Activated CD4-positive, alpha-beta T cell treated with anti-CD3 and anti-CD28 coated beads for 4 hours (primary cell): ENCODE measurements at places on chromosomes 6 and 20.

DNA sequence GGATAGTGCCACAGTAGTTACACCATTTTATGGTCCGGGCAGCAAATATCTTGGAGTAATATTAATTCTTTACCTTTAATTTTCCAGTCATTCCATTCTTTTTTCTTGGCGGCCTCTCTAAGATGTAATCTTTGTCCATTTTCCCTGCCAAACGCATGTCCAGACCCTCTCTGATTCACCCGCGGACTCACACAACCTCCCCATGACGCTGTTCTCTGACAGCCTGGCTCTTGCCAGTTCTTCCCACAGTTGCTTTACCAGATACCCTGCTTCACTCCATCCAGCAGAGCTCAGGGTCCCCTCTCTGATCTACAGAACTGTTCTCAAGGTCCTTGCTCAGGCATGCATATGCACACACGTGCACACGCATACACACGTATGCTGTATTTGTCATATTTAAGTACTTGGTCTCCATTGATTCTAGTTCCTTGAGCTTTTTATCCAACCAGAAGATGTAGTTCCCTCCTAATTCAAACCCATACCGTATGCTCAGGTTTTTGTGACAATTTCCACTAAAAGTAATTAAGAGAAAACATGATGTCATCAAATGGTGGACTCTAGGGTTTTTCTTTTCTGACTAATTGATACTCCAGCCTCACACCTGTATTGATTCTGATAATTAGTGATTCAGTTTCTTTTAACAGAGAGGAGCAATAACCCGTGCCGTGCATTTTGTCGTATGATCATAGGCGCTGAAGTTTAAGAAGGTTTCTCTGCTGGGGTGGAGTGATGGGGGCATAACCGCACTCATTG is 10.0 kb downstream of the BPHL start:
- no peak for DNase-seq

DNA sequence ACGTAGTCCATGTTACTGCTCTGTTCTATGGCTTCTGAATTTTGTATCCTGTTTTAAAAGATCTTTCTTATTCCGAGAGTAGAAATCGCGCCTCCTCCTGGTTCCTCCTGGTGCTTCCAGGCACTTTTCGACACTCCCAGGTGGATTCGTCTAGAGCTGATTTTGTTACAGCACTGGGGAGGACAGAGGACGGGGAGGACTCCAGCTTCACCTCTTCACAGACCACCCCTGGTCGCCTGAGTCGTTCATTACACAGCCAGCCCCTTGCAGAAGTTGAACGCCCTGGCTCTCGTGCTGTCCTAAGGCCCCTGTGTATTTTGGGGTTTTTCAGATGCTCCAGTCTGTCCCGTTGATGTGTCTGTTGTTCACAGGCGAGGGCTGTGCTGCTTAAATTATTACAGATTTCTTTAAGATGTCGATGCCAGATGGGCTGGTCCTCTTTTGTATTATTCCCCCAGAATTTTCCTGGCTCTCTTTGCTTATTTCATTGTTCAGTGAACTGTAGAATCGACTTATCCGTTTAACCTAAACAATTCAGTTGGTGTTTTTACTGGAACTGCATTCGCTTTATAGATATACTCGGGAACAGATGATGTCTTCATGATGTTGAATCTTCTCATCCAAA is 30.5 kb downstream of the COL20A1 start:
- no peak for DNase-seq

DNA sequence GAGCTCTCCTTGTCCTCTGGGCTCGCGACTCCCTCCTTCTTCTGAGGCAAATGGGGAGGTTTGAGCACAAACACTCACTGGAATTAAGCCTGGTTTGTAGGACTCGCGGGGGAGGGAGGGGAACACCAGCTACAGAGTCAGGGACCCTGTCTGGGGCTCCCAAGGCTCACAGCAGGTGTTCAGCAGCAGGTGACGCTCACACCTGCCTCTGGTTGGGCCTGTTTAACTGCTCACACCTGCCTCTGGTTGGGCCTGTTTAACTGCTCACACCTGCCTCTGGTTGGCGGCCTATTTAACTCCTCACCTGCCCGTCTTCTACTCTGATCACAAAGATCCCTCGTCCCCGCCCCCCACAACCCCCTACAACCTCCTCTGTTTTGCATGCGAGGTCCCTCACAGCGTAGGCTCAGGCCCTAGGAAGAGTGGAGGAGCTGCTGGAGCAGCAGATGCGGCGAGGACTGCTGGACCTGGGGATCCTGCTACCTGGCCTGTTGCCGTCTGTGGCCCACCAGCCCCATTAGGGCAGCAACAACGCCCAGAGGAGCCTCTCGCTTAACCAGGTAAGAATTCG is 181.9 kb downstream of the ERMARD start:
- no peak for DNase-seq

GRCh38 chr6:39171489-39172376 is 56.7 kb upstream of the SAYSD1 start:
- DNase-seq = no peak

DNA sequence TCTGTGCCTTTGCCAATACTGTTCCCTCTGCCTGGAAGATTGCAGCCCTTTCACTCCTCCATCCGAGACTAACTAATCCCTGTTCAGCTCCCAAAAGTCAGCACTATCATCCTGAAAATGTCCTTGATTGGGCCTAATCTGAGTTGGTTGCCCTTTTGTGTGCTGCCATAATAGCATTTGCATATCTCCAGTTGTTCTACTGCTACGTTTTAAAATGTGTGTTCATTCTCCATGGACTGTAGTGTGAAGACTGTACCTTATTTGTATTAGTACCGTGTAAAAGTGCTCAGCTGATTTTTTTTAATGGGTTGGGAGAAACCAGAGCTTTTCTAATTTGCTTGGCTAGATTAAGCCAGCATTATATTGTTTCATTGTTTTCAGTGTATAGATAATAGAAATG is 401.3 kb downstream of the LAMA2 start:
- no peak for DNase-seq

- DNase-seq = no peak
Measured at GRCh38 chr20:42041000-42041565, 422.9 kb upstream of the CHD6 start.

DNA sequence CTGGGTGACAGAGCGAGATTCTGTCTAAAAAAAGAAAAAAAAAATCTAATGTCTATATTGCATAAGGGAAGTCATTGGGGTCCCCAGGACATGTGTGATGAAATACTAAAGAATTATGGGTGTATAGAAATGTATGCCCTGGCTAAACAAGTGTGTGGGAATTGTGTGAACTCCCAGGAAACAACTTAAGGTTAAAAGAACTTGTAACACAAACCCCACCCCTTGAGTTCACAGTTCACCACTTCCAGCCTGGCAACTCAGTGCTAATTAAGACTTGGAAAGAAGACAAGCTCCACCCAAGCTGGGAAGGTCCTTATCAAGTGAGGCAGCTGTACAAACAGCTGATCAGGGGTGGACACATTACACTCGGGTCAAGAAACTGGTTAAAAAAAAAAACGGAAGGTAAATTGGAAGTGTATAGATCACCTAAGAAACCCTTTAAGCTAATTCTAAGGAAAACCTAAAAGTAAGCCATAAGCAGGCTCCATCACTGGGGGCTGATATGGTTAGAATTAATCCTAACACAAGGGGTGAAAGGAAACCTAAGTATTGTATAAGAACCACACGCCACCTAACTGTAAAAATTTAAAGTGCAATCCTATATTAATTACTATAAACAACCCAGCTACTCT is 25.2 kb downstream of the HLA-A start:
- no peak for DNase-seq

GRCh38 chr6:15268137-15268908 is 22.5 kb downstream of the JARID2 start:
- DNase-seq = no peak

GRCh38 chr6:130617658-130618057 is 209.5 kb upstream of the SMLR1 start:
- DNase-seq = no peak

DNA sequence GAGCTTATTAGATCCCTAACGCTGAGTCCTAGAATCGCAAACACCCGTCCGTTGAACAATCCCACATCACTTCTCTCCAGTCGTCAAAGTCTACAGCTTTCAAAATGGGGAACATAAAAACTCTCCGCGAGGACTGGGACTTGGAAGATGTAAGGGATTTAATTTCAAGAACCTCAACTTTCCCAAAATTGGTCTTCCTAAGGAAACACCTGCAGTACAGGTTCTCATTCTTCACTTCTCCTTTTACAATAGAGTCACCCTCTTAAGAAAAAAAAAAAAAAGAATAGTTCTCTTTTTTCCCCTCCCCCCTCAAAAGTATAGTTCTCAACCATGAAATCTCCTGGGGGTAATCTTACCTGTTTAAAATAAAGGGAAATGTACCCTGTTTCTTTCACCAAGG is 6.6 kb upstream of the ZBTB22 start:
- no peak for DNase-seq

DNA sequence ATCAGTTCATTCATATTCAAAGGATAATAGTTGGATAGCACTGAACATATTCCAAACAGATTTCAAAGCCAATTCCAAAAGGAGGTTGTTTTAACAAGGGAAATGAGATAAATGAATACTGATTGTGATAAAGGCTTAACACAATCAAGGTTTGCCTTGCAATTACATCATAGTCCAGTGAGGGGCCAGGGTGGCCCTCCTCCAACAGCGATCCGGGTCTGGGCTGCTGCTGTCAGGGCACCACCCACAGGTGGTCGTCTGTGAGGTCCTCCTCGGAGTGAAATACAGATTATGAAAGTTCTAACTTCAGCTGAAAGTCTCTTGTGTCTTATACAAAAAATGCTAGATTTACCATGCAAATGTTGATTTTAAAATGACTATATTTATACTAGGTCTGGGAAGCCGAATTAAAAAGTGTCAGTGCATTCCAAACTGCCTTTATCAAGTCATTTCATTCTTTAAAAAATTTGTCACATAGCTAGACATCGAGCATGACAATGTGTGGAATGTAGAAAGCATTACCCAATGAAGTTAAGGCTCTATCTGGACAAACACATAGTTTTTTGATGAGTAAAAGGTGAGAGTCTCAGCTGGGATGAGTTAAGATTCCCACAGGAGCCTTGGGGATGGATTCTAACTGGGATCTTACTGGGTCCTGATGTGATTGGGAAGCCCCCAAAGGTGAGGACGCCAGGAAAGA is 65.9 kb upstream of the SLC22A23 start:
- DNase-seq = no peak

GRCh38 chr20:48788486-48789072 is 39.2 kb downstream of the PREX1 start:
- no peak for DNase-seq

DNA sequence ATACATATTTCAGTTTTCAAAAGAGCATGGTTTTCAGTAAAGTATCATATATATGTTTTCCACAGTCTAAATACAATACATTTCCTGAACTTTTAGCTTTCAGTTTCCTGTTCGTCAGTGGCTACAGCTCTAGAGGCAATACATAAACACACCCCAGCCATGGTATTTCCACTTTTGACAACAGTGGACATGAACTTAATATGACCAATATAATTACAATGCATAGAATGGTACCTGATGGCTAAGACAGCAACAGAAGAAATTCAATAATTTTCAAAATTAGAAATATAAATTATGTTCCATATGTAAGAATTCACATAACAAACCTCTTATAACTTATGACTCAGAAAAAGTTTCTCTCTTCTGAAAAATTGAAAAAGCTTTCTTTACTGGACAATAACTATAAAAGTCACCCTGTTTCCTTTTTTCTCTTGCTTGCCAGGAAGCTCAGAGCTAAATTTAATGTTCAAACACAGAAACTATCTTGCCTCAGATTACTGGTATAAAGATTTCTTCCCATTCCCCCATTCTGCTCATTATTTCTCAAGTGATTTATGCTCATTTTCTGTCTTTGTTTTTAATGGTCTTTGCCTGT is 19.2 kb downstream of the FKBP5 start:
- DNase-seq = no peak

DNA sequence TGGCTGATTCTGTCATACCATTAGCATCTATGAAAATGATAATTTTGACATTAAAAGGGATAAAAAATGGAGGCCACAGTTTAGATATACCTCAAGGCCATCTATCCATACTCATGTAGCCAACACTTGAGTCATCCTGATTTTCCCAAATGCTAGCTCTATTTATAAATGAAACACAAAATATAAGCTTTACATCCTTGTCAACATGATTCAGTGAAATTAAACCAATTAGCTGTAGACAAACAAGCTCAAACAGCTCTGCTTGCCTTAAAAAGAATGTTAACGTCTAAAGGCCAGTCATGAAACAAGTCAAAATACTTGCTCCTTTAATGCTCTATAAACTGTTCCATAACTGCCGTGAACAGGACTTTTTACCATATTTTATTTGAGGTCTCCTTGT is 40.3 kb downstream of the ABRACL start:
- no peak for DNase-seq

- DNase-seq = no peak
Measured at GRCh38 chr6:29791162-29791561, 36.5 kb upstream of the HLA-G start.

- no peak for DNase-seq
Measured at GRCh38 chr6:76615395-76615794, 542.9 kb upstream of the IMPG1 start.

- DNase-seq = no peak
Measured at GRCh38 chr6:53629862-53630532, 35.6 kb downstream of the KLHL31 start.

- no peak for DNase-seq
Measured at GRCh38 chr6:5776706-5777390, 229.9 kb downstream of the NRN1 start.

GRCh38 chr20:36273414-36274180 is 32.5 kb upstream of the DLGAP4 start:
- no peak for DNase-seq

DNA sequence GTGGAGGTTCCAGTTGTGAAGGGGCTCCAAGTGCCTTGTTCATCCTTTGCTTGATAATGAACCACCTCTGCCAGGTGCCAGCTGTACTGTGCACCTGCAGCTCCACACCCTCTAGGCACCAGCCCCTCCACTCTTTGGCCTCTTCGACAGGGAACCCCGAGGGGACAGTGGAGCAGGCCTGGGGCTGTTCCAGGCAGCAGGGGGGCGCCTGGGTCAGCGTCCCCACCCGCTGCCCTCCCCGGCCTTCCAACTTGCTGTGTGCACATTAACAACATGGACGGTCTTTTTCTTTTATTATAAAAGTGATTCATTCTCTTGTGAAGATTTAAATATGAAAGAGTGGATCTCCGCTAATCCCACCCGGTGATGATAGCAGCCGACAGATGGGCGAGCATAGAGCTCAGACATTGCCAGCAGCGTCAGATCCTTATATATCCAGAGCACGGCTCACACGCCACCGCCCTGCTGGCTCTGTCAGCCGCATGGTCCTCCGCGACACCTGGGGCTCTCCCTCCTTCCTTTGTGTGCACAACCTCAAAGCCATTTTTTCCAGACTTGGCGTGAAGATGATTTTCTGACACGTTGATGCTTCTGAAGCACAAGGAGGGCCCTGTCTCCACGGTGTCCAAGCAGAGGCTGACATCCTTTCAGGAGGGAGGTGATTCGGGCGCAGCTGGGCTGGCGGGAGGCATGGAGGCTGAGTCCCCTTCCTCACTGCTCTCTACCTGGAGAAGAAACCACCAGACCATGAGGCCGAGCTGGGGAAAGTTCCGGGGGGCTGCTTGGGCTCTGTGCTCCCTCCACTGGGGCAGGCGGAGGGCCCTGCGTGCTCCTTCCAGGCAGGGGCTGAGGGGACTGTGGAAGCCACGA is 22.2 kb upstream of the MRGBP start:
- no peak for DNase-seq

GRCh38 chr6:140744659-140745320 is 1370.3 kb upstream of the CITED2 start:
- no peak for DNase-seq

GRCh38 chr6:133977983-133978895 is 25.2 kb downstream of the TBPL1 start:
- no peak for DNase-seq

GRCh38 chr20:37868851-37869333 is 34.0 kb upstream of the VSTM2L start:
- no peak for DNase-seq

GRCh38 chr6:154412106-154412820 is 55.7 kb upstream of the IPCEF1 start:
- no peak for DNase-seq
